ENCODE measurements at places on chromosomes 11 and 22.

DNA sequence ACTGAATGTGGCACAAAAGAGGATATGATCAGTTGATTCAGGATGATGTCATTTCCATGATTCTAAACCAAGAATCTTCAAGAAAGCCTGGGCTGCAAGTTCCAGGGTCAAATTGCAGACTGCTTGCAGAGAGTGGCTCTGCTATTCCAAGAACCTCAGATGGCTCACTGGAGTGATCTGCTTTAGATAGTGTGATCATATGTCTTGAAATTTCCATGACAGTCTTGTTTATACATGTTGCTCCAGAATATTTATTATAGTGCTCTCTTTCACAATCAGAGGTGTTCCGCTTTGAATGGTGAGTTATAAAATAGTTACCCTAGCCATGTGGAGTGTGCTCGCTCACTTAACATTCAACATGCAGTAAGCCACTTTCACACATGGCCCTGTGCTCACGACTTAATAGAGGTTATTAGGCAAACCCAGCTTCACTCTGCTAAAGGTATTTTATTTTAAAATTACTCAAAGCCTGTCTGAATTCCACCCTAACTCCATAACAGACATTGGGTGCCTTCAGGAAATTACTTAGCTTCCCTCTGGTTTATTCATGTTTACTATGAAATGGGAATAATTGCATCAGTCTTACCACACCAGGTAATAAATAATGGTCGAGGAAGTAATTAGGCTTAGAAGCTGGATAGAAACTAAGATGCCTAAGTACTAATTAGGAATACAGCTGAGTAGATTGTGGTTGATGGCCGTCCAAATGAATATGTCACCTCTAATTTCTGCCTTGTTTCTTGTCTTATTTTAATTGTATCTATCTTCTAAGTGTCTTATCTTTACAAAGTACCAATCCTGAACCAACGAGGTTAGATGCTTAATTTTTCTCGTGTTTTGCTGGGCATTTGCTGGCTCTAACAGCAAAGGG lies 187.9 kb downstream of the ETS1 start:
- DNase-seq = no peak

- no peak for DNase-seq
Measured at GRCh38 chr22:35102663-35103062, 36.7 kb downstream of the ISX start.

- no peak for DNase-seq
Measured at GRCh38 chr11:109303342-109303741, 118.6 kb upstream of the C11orf87 start.

- DNase-seq = no peak
Measured at GRCh38 chr11:130118165-130118564, 41.4 kb upstream of the ST14 start.

- DNase-seq = no peak
Measured at GRCh38 chr22:41916745-41917358, 2.0 kb upstream of the SHISA8 start.

GRCh38 chr22:45978275-45978713 lies 1.3 kb upstream of the WNT7B start:
- DNase-seq = no peak

GRCh38 chr11:133181667-133182066 lies 350.6 kb downstream of the OPCML start:
- DNase-seq = no peak

DNA sequence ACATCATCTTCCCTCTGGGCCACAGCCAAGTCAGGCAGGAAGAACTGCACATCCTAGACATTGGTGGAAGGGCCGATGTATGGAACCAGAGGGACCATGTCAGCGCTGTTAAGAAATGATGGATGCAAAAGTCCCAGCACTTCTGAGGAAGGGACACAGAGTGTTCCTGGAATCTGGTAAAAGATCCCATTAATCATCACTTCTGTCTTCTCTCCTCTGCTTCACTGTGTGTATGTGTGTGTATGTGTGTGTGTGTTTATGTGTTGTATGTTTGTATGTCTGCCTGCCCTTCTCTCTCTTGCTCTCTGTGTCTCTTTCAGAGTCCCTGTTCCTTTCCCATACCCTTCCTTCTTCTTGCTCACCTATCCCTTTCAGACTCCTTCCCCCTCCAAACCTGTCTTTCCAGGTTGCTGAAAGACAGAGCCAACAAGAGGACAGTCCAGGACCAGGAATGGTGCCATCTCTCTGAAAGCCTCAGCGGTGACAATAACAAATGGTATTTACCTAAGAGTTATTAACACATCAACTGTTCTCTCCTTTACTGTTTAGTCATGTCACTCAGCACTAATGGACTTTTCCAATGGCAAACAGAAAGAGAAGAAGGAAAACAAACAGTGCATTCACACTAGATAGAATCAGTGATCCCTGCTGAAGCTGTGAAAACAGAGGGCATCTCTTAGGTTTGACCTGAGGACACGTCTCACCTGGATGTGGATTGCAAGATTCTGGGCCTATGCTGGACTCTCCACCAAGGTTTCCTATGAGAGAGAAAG lies 47.1 kb downstream of the EHF start:
- DNase-seq = no peak

Measured in HAP-1 (cell line).